Stimulated activated CD4-positive, alpha-beta T cell treated with anti-CD3 and anti-CD28 coated beads, Interleukin-1b, Interleukin-23, amount 100 ng/mL, for 1 hour (primary cell): ENCODE measurements at places on chromosomes 16 and 17.

DNA sequence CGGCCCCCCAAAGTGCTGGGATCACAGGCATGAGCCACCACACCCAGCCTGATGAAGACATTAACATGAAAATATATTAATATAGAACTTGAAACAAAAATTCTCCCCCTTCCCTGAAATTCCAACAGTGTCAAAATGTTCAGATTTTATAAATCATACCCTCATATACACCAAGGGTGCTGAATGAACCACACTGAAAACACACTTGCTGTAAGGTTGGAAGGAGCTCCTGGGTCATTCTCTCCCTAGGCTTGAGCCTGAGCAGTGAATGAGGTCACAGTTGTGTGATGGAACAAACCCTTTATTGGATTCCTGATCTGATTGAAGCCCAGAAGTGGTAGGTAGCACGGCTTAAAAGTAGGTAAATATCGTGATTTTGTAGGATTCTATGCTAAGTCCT is at the start of gene EFCAB3:
EFCAB3 (plus strand) TSS at position 301 of the 400 bp plus-strand sequence. CDS start 2,427 bp downstream, outside the sequence.
- DNase-seq = no peak

DNA sequence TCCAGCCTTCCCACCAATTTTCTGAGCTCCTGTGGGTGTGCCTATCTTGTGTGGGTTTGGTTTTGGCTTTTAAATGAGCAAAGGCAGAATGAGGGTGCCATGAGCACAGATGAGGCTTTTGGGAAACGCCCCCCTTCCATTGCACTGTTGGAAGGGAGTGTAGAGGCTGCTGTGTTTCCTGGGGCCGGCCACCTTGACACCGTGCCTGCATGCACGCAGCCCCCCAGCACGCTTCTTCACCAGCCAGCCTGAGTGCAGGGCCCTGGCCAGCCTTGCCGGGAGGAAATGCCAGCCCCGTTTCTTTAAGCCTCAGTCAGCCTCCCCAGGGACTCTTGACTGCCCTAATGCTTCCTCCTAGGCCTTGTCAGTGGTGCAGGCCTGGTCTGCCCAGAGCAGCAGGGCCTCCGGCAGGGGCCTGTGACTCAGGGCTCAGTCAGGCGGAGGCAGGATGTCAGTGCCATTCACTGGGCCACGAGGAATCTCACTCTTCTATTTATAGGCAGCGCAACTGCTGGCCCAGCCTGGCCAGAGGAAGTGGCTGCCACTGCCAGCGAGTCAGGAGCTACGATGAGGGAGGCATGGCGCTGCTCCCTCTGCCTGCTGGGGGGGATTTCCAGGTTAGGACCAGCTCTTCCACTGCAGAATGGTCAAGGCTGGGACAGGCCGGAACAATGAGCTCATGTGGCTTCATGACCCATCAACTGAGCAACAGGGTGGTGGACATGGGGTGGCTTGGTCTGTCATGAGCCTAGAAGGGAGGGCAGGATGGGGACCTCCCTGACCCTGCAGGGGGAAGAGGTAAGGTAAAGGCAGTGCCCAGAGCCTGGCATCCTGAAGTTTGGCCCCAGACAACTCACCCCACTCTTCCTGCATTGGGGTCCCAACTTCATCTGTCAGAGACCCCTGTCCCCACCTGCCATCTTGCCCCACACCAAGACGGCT is 205.2 kb downstream of the RAB11FIP4 start:
- DNase-seq = no peak

DNA sequence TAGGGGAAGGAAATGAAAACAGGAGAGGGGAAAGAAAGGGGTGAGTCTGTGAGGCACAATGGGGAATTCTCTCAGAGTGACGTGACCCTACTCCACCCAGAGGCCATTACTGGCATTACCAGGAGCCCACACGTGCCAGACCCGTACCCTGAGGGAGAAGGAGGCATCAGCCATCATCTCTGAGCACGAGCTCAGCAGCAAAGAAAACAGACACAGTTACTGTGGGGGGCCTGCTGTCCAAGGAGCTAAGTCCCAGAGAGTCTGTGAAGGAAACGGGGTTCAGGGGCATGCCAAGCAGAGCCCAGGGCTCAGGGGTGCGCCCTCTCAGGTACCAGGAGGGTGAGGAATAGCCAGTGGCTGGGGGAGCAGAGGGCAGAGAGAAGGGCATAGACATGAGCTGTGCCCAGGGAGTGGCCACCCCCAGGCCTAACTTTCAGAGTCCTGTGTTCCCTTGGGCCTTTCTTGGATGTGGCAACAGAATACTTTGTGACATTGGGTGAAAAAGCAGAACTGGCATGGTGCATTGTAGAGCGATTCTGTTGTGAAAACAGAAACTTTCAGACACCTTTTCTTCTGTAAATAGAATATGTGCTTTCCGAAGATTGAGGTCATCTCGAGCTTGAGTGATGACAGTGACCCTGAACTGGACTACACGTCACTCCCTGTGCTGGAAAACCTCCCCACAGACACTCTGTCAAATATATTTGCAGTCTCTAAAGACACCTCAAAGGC is 11.3 kb downstream of the TAF1C start:
- DNase-seq = no peak

GRCh38 chr17:19900809-19901208 is 33.1 kb upstream of the ULK2 start:
- DNase-seq = no peak

DNA sequence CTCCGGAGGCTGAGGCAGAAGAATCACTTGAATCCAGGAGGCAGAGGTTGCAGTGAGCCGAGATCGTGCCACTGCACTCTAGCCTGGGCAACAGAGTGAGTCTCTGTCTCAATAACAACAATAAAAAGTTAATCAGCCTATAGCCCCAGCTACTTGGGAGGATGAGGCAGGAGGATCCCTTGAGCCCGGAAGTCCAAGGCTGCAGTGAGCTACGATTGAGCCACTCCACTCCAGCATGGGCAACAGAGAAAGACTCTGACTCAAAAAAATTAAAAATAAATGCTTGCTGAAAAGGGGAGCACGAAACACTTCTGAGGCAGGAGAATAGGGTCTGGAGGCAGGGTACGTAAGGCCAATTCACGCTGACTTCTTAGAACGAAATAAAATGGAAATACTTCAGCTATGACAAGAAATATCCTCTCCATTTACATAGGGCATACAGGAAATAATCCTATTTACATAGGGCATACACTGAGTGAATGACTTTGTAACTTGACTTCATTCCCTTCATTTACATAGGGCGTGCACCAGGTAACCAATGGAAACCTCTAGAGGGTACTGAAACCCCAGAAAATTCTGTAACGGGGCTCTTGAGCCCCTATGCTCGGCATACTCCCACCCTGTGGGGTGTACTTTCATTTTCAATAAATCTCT is 3.2 kb upstream of the PRPSAP1 start:
- DNase-seq = no peak
